Naive thymus-derived CD8-positive, alpha-beta T cell (primary cell): ENCODE measurements at places on chromosomes 12 and 14.
A peak's percentile ranks its signal among the peaks of the same experiment; 100 is the strongest.

GRCh38 chr14:106691601-106692291 is 1165.4 kb downstream of the TMEM121 start:
- peak; percentile 45 for DNase-seq

- no peak for DNase-seq
These were observed 117.1 kb downstream of the HMGA2 start for GRCh38 chr12:65941388-65941787.

GRCh38 chr12:118981285-118982211 is at the start of gene SRRM4:
Gene SRRM4 (plus strand): TSS chr12:118981541. CDS start chr12:118981883, 342 bp downstream.
- no peak for DNase-seq

- no peak for DNase-seq
These were observed 104.2 kb downstream of the C12orf50 start for GRCh38 chr12:87925021-87925420.

- DNase-seq: no peak
These were observed 129.7 kb downstream of the PAX9 start for GRCh38 chr14:36791402-36791801.

DNA sequence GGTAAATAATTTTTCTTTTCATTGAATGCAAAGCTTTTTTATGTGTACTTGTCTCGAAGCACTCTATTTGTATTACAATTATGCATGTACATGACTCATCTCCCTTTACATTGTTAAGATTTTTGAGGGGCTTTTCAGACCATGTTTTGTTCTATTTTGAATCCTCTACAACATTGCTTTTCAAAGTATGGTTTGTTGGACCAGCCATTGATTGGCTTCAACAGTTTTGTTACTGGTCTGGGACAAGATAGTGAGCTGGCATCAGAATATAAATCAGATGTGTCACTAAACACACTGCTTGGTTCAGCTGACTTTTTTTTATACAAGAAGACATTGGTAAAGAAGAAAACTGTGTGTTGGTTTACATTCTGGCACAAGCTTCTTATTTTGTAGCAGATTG is 122.3 kb downstream of the MON2 start:
- DNase-seq: no peak

DNA sequence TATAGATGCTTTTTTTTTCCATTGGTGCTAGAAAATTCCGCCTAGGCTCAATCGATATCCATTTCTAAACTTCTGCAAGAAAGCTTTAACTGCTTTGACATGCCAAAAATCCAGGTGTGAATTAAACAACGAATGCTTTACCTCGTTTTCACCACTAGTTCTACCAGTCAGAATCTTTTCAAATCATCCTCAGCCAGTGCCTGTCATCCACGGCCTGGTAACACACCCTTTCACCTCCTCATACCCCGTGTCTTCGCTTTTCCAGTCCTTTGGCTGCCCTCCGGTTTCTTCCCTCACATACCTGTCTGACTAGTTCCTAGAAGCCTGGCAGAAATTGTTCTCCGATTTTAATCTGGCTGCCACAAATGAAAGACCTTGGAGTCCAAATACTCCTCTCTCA is 1.4 kb upstream of the PHC1 start:
- DNase-seq: no peak

GRCh38 chr12:108644811-108645120 is 11.1 kb upstream of the SELPLG start:
- no peak for DNase-seq

DNA sequence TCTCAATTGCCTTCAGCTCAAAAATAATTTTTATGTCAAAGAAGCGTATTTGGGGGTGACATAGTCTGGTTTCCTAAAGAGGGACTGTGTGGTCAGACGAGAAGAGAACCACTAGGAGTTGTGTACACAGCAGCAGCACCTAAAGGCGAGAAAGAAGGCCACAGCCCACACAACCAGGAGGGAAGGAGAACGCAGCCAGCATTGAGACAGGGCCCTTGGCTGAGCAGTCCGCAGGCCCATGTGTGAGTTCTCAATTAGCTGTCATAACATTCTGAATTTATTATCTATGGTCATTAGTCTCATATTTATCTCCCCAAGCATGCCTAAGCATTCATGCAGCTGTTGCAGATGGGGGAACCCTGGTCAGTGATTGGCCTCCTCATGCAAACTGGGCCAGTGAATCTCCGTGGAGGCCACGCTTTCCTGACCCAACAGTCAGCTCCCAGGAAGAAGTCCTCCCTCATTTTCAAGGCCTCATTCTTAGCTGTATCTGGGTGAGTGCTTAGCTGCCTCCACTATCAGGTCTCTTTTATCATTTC is 81.2 kb upstream of the ATF7IP start:
- DNase-seq: no peak
